Activated T-cell treated with anti-CD3 and anti-CD28 coated beads, Interleukin-2, amount 50 U/mL, for 24 hours (primary cell): ENCODE measurements at places on chromosomes 1 and 21.
A peak's percentile ranks its signal among the peaks of the same experiment; 100 is the strongest.

- no peak for DNase-seq
Observed at GRCh38 chr1:165907256-165907857, 79.9 kb downstream of the UCK2 start.

DNA sequence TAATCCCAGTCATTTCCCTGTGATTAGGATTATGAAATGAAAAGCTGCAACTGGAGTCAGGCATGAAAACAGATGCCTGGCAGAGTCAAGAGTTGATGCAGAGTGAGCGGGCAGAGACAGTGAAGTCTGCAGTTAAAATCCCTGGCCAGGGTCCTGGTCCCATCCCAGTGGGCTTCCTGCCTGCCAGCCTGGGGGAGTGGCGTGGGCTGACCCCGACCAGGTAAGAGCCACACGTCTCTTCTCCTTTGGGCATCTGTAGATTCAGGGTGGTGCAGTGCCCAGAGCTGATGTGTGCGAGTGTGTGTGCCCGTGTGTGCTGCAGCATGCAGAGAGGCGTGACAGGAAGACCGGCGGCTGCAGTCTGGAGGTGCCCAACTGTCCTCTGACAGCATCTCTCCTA lies 6.2 kb upstream of the KIAA1614 start:
- DNase-seq, result no peak

DNA sequence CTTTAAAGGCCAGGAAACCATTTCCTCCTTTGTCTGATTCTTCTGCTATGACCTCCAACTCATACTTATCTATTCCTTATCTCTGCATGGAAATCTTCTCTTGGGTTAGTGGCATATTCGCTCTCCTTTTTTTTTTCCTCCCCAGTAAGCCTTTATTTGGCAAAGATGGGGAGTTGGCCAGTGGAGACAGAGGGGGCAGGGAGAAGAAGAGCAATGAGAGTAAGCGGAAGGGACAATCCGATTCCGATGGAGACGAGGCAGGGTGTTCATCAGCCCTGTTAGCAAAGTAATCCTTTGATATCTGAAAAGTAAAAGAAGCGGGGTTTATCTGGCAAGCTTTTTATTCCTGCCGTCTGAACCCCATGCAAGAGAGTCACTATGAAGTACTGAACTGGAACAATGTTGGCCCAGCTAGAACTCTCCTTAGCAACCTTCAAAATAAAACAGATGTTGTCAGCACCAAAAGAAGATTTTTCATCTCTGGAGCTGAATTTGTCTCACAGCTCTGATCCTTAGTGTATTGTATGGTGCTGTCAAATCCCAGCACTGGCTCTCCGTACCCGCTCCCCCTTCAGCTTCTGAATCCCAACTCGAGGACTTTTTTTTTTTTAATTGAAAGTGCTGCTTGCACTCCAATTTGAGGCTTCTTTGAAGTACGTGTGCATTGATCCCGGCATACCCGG lies 40.9 kb downstream of the PTGFRN start:
- DNase-seq, result no peak

- DNase-seq, result peak; percentile 48
Observed at GRCh38 chr1:167631386-167631935, 1.4 kb downstream of the RCSD1 start.

DNA sequence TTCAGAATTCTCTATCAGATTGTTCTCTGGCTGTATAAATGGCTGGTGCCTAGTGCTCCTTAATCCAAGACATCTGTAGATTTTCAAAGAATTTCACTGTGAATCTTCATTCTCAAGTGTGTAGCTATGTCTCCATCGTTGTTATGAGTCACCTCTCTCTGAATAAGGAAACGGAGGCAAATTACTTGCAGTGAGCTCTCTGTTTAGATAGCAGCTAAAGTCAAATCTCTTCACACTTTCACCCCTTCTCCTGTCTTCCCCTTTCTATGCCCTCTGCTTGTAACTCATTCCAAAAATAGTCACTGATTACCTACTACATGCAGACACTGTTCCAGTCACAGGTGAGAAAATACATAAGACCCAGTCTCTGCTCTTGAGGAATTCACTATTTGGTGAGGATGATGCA lies 39.7 kb downstream of the CHML start:
- no peak for DNase-seq

DNA sequence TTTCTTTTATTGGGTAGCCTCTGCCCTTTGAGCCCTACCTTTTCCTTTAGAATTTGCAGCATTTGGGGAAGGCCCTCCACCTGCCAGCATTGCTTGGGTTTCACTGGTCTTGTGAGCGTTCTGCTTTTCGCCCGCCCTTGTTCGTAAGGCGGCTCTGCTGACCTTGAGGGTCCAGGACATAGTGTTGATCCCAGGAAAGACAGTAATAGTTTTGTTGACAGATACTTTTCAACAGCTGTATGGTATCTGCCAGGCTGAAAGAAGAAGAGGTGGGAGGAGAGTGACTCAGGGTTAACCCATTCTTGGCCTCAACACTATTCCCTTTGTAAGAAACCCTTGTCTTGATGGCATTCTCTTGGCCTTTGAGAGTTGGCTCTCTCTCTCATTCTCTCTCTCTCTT lies 113.4 kb upstream of the SPAG17 start:
- no peak for DNase-seq

DNA sequence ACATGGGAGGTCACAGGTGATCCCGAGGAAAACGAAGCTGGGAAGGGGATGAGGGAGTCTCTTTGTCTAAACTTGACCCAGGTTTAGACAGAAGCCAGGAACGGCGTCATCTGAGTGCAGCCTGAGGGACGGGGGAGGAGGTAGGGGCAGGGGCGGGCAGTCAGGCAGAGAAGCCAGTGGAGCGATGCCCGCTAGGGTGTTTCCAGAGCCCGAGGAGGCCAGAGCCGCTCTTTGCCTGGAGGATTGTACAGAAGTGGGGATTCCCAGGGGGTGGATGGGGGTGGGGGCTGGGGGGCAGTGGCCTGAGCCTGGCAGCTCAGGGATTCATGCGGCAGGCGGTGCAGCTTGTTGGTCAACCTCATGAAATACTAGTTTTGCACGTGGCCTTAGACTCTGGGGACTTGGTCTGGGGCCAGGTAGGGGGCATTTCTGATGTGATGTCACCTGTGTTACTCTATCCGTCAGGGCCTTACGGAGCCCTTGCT lies 58.4 kb downstream of the VPS26C start:
- DNase-seq, result no peak

GRCh38 chr1:154773551-154773950 lies 96.5 kb downstream of the KCNN3 start:
- DNase-seq, result no peak

DNA sequence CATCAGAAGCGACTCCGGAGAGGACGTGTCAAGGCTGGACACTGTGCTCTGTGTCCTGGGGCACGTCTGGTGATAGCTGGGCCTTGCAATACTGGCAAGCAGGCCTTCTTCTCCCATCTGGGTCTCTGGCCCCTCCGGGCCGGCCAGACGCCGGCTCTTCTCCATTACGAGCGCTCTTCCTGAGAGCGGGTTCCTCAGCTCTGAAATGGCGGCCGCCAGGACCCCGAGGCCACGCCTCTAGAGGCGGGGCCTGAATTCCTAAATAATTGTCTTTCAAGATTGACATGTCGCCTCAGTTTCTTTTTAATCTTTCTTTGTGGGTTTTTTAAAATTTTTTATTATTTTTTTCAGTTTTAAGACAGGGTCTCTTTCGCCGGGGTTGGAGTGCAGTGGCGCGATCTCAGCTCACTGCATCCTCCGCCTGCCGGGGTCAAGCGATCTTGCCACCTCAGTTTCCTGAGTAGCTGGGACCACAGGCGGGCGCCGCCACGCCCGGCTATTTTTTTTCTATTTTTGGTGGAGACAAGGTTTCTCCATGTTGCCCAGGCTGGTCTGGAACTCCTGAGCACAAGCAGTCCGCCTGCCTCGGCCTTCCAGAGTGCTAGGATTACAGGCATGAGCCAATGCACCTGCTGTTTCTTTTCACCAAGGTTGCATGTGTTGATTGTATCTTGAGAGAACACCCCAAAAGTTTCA lies 9.2 kb downstream of the RNF2 start:
- DNase-seq, result no peak

DNA sequence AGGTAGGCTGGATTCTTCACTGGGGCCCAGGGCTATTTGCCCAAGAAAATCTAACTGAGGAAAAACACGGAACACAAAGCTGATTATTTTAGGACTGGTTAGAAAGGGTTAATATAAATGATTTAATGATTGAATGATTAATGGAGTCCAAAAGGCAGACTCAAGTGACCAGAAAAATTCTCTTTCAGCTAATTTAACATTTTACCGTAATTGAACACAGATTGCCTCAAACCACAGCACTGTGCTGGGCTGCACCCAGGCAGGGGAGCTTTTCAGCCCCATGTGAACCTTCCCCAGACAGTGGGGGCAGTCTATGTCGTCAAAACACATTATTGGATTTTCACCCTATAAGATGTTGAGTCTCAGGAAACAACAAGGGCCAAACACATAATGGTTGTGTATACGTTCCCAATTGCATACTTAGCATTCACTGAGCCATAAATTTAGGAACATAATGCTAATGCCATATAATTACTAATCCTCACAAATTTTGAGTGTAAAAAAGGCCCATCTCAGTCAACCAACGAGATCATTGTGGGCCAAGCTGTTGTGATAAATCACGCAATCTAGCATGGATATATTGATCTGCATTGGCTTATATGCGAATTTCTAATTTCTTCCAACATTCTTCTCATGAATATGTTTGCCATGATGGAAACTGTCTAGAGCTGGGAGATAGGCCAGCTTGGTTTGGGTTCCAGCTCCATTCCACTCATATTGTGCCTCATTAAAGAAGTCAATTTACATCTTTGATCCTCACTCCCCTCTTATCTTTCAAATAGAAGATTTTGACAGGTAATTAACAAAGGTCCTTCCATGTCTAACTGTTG lies 27.7 kb downstream of the DSCAM start:
- no peak for DNase-seq

- no peak for DNase-seq
Observed at GRCh38 chr1:56094168-56094567, 485.2 kb downstream of the PLPP3 start.

DNA sequence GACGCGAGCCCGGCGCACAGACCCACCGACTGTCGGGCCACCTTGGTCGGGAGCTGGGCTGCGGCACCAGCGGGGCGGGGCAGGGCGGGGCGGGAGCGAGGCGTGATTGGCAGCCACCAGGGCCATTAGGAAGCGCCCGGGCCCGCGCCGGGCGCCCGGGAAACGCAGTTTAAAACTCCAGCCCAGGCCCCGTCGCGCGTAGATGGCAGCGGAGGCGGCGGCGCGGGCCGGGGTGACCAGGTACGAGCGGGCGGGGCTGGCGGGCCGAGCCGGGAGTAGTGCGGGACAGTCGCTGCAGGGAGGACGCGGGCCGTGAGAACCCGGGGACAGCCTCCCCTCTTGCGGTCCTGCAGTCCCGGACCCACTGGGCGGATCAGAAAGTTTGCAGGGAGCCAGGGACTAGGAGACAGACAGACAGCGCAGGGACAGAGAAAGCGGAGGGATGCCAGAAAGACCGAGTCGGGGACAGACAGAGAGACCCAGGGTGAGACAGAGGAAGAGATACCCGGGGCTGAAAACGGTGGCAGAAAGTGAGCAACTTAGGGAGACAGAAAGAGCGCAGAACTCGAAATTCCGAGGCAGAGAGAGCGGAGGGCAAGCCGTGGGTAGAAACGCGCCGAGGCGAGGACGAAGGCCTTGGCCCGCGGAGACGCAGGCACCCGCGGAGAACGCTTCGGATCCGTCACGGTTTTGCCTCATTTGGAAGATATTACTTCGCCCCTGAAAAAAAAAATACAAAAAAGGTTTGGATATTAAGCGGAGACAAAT lies at the start of gene DMBX1:
Gene DMBX1 (plus strand): TSS at position 199 of the 768 bp plus-strand sequence. CDS start 17,175 bp downstream, outside the sequence.
- peak; percentile 64 for DNase-seq

- DNase-seq, result no peak
Observed at GRCh38 chr1:54814571-54814970, 13.4 kb upstream of the TTC22 start.

- DNase-seq, result peak; percentile 52
Observed at GRCh38 chr1:53681977-53682685, 56.8 kb downstream of the GLIS1 start.

GRCh38 chr1:158496374-158496773 lies 24.4 kb downstream of the OR10R2 start:
- DNase-seq, result no peak

- no peak for DNase-seq
Observed at GRCh38 chr21:35231090-35231489, 182.0 kb upstream of the RUNX1 start.

DNA sequence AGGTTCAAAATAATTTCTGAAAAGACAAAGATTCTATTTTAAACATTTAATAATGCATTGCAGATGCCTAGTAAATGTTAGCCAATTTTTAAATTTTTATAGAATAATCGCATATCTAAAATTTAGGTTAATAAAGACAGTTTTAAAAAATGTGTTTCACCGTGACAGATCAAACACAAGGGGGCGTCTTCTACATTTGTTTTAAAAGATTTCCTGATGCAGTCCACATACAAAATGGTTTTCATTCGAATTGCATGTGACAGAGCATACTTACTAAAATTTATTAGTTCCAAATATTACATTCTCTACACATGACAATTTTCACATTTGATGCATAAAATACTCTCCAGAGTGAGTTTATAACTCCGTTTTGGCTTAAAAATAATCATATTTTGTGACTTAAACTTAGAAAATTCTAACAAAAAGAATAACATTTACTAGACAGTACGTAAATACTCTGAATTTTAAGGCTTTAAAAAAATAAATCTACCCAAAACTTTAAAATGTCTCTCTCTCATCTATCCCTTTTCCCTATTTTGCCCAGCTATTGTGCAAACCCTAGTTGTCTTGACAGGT lies 75.5 kb downstream of the ADAMTS1 start:
- DNase-seq, result no peak

DNA sequence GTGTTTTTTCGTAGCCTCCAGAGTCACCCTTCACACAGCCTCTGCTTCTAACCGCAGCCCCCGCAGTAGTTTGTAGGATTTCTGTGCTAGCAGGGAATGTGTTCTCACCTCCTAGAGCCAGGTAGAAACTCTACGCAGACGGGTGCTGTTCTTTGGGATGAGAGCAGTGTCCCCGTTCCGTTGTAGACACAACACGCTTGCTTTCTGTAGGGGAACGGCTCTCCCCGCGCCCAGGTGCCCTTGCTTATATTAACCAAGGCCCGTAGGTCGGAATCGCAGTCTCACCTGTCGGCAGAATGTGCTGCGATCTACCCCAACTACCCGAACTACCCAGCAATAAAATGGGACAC lies 111.8 kb upstream of the NBPF11 start:
- DNase-seq, result no peak

- DNase-seq, result no peak
Observed at GRCh38 chr1:192167911-192168700, 9.8 kb downstream of the RGS18 start.

DNA sequence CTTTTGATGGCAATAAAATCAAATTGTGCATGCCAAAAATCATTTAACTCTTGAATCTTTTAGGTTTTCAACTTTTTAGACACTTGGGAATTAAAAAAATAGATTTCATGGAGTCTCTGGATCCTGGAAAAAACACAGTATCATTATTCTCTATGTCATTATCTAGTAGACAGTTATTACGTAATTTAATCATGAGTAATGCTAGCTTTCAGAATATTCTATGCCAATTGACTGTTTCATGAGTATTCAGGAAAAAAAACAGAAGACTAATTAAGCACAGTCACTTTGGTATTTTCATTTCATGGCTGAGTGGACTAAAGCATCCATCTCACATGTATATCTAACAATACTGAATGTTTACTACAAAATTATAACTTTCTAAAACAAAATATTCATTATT lies 44.0 kb downstream of the ODF2L start:
- no peak for DNase-seq

- no peak for DNase-seq
Observed at GRCh38 chr1:40929155-40929554, 50.3 kb upstream of the CTPS1 start.

- DNase-seq, result no peak
Observed at GRCh38 chr1:238001818-238002217, 111.1 kb upstream of the ZP4 start.
